CD4-positive, alpha-beta T cell (primary cell): ENCODE measurements at places on chromosomes 1 and 21. TPM values are rescaled to one million over a fixed set of nuclear protein-coding genes. Genes with fewer than 3 reads are reported as not detected.

Gene LRRC38
- total RNA-seq: not detected

Gene CD48
- total RNA-seq: 395 TPM

Gene SEMA4A
- total RNA-seq: 9.4 TPM

Gene SPRR3
- total RNA-seq: not detected

Gene OR10Z1
- total RNA-seq: not detected
